GM12878 (cell line): ENCODE measurements at places on chromosomes 7 and 10.

DNA sequence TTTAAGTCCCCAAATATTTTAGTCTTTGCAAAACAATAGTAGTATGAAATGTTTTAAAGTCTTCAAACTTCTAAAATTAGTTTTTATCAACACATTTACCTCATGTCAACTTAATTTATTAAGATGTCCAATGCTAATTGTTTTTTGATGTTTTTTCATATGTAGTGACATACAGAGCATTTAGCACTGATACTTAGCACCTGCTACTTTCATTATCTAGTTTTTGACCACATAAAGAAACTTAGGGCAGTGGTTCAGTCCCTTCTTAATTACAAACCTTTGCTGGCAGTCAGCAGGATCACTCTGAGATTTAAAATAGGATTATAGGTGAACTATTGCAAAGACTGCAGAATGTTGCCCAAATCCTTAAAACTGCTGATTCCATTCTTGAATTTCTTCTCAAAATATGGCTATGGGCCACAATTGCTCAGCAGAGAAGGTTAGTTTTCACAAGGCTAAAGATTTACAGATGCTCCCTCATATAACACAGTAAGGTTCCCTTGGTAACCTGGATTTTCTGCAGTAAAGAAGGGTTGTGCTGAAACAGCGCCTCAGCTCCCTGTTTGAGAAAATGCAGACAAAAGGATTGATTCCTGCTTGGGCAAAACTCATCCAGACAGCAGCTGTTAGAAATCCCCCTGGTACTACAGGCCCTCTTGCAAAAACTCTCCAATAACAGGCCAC, 3.4 kb downstream of the GPR85 start:
- DNase-seq = no peak

- peak; percentile 16 for DNase-seq
These were observed 642.2 kb downstream of the SH2D4B start for GRCh38 chr10:81179805-81180452.

GRCh38 chr7:66557214-66558200, 71.2 kb upstream of the KCTD7 start:
- DNase-seq = no peak

DNA sequence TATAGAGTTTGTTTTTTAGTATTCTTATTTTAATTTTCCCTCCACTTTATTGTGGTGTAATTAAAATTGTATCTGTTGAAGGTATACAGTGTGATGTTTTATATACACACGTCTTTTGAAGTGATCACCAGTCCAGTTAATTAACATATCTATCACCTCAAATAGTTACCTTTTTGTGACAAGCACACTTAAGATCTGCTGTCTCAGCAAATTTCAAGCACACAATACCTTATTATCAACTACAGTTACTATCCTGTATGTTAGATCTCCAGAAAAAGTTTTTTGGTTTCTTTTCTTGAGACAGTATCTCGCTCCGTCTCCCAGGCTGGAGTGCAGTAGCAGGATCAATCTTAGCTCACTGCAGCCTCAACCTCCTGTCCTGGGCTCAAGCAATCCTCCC, 8.7 kb downstream of the WIPI2 start:
- DNase-seq = no peak

GRCh38 chr7:149071641-149072437, 18.7 kb downstream of the ZNF786 start:
- no peak for DNase-seq

GRCh38 chr7:32905175-32905662, 13.7 kb upstream of the KBTBD2 start:
- no peak for DNase-seq

GRCh38 chr10:119724593-119725516, 995 bp upstream of the INPP5F start:
- no peak for DNase-seq

GRCh38 chr7:70392877-70393435, 739.0 kb upstream of the GALNT17 start:
- no peak for DNase-seq

DNA sequence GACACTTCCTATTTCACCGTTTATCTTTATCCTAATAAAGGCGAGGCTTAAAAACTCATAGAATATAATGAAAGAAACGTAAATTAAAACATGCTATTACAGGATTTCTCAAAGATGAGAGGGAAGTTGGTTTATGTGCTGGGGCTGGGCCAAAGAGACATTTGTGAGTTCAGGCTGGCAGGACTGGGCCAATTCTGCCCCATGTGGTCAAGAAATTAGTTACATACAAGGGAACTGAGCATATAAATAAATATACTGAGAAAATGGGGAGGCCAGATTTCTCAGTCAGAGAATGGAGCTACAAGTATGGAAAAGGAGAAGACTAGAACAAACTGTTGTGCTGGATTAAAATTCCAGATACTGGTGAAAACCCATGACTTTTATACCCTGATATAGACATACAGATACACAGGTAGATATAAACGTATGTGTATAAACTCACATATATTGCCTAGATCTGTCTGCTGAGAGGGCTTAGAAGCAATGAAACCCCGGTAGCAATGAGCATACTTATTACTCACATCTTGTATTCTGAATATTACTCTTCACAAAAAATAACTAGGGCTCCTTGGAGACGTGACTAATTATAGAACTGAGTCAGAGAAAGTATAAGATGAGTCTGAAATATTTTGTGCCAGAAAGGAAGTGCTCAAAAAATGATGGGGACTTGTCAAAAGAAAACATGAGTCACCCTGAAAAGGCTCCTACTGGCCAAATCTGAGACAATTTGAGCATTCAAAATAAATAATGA, 155.7 kb upstream of the FGFR2 start:
- peak; percentile 46 for DNase-seq
